ENCODE measurements at places on chromosomes 3 and 15. TPM values are rescaled to one million over a fixed set of nuclear protein-coding genes. Genes with fewer than 3 reads are reported as not detected.

The FAM174B gene
- 0.66 TPM for total RNA-seq

The TIMP4 gene
- not detected for total RNA-seq

The TRAT1 gene
- not detected for total RNA-seq

The COL6A6 gene
- total RNA-seq, result not detected

The FYCO1 gene
- total RNA-seq, result 20.5 TPM

The GOLGB1 gene
- 64.9 TPM for total RNA-seq

The DIPK2A gene
- 110 TPM for total RNA-seq

The GPR149 gene
- total RNA-seq, result not detected
